ENCODE measurements at places on chromosomes 13 and 19.

DNA sequence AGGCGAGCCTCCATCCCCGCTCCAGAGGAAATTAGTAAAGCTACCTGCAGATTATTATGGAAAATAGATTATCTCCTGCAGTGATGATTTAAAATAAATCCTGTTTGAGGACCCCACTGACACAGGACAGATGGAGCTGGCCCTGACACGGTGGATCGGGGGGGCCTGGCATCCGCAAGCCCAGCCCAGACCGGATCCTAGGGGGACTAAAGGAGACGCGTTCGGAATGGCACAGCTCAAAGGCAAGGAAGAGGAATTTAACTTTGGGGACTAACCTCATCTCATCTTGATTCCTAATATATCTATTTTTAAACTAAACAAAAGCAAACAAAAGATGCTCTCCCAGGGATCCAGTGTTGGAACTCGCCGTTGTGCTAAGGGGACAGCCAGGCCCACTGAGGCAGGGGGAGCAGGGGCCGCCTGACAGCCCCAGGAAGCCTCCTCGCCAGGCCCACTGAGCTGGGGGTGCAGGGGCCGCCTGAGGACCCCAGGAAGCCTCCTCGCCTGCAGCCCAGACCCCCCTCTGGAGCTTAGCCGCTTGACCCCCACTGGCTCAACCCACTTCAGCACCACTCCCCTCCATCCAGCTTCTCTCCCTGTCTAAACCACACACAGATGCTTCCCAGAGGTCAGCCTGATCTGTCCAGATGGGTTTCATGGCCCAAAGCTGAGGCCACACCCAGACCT lies 78.6 kb downstream of the SPACA7 start:
- no peak for DNase-seq

DNA sequence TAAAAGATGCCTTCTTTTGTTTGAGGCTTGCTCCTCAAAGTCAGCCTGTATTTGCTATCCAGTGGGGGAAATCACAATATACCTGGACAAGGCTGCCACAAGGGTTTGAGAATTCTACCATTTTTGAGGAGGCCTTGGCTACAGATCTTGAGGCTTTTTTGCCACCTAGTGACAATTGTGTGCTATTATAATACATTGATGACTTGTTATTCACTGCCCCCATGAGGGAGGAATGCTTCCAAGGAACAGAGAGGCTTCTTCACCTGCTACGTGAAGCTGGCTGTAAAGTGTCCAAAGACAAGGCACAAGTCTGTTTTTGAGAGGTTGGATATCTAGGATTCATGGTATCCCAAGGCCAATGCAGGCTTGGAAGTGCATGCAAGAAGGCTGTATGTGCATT lies 72.5 kb downstream of the ZNF708 start:
- no peak for DNase-seq

DNA sequence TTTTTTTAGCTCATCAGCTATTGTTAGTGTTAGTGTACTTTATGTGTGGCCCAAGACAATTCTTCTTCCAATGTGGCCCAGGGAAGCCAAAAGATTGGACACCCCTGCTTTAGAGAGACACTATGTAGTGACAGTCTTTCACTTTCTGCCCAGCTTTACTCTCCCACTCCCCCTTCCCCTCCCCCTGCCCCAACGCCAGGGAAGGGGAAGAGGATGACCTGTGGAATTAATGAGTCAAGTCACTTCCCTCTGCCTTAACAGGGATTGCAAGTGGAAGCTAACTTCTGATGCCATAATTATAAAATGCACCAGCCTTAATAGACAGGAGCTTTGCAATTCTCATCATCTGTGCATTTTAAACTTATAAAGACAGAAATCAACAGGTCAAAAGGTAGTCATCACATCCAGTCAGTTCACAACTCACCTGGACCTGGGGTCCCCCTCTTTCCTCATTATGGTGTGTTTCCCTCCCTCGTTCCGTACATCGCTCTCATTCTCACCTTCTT lies 1.6 kb downstream of the ZNF415 start:
- no peak for DNase-seq

DNA sequence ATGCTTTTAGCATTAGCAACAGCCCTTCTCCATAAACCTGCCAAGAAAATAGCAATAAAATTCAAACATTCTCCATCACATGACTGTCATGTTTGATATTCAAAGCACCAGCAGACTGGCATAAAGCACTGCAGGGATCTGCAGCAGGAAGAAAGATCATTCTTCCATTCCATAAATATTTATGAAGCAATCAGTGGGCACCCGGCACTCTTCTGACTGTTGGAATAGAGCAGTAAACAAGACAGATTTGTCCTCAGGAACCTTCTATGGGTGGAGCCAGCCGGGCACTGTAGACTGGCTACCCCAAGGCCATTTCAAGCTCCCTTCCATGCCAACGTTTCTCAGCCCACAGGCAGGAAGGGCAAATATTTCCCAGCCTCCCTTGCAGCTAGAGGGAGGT lies 25.5 kb downstream of the PLA2G4C start:
- no peak for DNase-seq

DNA sequence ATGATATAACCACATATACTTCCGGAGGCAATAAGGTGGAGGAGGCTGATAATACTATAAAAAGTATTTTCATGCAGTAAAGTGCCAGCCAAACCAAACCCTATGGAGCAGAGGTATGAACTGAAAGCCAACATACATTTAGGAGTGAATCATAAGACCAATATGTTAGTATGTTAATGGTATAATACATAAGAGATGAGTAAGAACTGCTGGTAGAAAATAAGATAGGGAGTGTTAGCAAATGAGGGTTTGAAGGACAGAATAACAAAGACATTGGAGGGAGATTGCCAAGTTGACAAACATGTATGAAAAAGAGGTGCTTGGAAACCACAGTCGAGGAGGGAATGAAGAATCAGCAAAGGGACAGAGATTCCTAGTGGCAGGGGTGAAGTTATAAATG lies 10.8 kb downstream of the ENOX1 start:
- DNase-seq: no peak

DNA sequence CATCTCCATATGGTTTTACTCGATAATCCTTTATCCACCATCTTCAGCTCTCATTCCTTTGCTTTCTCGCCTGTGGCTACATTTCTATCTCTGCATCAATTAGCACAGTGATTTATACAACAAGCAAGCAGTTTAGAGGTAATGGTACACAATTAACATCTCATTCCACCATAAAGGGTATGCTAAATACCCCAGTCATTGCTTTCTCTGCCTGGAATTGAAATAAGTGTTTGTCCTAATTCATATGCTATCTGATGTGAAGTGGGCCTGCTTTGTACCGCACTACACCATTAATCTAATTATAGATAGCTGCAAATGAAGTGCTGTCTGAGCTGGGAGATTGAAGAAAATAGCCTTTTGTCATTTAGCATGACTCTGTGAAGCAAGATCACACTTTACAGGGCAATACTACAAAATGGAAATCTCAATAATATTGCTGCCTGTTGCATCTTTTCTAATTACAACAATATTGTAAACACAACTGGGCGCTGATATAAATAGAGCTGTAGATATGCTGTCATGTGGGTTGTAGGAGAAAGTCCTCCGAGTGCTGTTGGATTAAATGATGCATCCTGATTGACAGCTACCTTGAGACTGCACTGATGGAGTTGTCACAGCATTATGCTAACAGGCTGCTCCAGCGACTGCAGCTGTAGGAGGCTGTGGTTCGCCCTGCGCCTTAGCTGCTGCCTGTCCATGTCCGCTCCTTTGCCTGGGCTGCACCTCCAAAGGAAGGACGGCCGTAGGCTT lies 78.2 kb downstream of the GGACT start:
- no peak for DNase-seq

DNA sequence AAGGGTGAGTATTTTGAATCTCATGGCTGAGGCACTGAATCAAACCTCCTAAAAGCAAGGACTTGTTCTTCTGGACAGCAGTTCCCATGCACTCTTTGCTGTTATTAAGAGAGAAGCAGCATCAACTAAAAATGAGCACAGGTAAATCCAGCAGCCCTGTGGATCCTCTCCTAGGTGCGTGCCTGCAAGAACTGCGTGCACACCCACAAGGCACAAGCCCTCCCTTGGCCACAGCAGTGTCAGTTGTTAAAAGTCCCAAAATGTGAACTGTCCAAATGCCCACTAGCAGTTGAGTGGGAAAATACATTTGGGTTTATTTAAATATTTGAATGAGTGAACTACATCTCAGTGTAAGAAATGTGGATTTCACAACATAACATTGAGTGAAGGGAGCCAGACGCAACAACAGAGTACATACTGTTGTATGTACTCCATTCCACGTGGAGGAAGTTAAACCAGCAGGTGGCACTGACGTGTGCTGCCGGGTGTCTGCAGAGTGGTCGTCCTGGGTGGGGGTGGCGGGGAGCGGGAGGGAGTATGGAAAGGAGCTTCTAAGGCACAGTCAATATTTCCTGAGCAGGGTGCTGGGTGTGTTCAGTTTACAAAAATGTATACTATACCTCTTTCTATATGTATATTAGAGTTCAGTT lies 266.4 kb downstream of the NALCN start:
- no peak for DNase-seq

- DNase-seq: no peak
Measured at GRCh38 chr13:104309431-104309830, 1243.2 kb upstream of the SLC10A2 start.

DNA sequence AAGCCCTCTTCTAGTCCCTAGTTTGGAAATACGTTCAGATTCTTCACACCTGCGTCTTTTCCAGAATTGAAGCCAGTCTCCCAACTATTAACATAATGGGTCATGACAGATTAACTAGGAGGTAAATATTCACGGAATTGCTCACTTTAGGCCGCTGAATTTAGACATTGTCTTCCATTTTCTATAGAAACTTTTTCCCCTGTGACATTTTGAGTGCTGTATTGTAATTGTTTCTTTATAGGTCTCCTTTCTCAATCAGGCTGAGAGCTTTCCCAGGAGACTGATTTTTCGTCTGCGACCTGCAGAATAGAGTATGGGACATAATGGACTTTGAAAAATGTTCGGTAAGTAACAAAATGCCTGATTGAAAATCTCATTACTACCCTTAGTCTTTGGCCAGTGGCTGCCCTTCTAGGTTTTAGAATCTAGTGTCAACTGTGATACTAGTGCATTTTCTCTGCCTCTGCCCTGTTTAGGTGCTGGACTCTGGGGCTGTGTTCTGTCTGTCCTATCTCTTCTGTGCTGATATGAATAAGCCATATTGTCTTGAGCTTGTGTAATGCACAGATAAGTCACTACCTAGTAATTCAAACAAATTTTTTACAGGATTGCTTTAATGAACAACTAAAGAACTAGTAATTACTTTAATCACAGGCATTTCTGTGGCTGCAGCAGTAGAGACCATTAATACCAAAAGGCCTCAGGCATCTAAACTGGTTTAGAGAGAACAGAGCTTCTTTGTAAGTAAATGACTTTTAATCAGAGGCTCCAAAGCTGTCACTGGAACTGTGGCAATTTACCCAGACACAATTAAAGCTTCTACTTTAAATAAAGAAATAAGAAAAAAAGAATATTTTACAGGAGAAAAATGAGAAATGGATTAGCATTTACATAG lies 122.4 kb upstream of the FREM2 start:
- no peak for DNase-seq

DNA sequence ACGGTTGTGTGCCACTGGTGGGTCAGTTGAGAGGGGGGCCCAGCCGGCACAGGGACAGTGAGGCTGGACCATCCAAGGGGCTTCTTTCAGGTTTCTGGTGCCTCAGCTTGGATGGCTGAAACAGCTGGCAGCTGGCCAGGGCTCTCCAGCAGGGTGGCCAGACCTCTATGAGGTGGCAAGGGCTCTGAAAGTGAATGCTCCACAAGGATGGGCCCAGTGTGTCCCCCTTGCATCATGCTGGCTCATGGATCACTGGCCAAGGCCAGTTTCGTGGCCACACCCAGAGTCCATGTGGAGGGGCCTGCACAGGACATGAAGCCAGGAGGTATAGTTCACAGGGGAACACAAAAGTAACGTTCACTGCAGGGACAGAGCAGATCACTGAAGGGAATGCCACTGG lies 49.6 kb downstream of the CDADC1 start:
- no peak for DNase-seq

DNA sequence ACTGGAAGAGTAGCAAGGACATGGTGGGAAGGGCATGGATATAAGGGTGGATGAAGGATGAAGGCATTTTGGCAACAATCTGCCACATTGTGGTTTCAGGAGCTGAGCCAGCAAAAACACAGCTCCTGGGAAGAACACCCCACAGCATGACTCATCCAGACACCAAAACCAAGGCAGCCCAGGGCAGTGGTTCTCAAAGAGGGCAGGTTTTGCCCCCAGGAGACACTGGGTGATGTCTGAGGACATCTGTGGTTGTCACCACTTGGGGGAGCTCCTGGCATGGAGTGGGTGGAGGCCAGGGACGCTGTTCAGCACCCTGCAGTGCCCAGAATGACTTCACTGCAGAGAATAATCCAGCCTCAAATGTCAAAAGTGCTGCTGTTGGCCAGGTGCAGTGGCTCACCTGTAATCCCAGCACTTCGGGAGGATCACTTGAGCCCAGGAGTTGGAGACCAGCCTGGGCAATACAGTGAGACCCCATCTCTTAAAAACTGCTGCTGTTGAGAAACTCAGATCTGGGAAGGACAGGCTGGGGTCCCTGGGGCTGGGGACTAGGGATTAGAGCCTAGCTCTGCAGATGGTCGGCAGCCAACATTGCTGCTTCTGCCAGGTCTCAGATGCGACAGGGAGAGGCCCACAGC lies 16.1 kb downstream of the ZFR2 start:
- no peak for DNase-seq

DNA sequence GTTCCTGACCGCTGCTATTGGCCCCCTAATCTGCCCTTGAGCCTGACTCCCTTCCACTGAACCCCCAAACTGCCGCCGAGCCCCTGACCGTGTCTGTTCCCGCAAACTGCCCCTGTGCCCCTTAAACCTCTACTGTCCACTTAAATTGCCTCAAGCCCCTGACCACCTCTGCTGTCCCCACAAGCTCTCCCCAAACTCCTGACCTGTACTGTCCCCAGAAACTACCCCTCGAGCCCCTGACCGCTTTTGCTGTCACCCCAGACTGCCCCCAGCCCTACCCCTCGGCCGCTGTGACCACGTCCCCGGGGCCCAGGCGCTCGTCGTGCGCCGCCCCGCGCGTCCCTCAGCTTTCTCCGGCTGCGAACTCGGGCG lies 382 bp downstream of the ZNF77 start:
- DNase-seq: no peak

DNA sequence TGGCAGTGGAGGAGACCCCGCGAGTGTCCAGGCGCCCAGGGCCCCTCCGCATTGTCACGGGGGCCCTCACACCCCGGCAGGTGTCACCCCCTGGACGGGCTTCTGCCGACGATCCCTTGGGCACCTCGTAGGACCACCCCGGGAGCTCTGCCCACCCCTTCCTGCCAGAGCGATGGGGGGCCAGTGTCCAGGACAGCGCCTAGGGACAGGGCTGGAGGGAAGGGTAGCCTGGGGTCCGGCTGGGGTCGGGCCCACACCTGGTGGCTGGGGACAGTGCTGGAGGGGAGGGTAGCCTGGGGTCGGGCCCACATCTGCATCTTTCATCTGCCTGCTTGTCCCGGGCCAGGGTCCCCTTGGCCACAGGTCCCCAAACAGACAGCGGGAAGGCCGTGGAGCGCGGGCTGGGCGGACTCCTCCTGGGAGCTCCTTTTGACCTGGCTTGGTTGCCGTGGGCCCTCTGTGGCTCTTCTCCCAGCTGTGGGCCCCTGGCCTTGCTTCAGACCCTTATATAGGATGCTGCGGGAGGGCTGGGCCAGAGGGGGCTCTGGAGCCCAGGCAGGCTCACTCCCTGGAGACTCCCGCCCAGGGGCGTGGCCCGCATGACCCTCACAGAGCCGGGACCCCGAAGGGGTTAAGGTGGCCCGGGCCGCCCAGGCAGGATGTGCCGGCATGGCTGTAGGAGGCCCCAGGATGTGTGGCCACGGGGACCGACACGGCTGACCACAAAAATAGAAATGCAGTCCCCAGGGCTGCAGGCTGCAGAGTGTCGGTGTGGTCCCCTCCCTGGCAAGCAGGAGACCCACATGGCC lies 74.1 kb upstream of the MCF2L start:
- no peak for DNase-seq
